ENCODE measurements at places on chromosomes 3 and 15. TPM values are rescaled to one million over a fixed set of nuclear protein-coding genes. Genes with fewer than 3 reads are reported as not detected.

DNA sequence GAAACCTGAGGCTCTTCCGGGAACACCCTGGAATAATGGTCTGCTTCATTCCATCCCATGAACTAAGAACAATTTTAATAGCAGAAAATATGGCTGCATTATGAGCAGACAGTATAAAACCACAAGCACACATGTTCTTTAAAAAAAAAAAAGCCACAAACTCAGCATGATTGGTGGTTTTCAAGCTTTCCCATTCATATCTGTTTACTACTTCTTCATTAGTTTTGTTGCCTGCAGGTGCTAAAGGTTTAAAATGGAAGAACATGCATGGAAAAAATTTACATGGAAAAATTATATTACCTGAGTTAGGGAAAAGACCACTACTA, 137.9 kb upstream of the HES1 start:
- no peak for DNase-seq

DNA sequence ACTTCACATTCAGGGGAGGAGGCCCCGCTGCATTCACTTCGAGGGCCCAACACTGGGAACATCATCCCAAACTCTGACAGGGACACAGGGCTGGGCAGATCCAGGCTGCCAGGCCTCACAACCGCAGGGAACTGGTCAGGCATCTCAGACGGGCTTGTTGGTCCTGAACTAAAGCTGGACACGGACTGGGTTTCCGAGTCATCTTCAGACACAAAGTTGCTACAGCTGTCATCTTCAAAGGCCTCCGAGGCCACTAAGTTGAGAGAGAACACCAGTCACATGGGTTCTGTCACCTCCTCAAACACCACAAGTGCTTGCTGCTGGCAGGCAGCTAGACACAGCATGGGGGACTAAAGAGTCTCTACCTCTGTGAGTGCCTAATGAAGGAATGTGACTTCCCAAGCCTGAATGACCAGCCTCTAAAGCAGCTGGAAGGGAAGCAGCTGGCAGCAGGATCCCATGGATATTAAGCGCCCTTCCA, 50.9 kb downstream of the CAPN7 start:
- DNase-seq, result peak; percentile 56

NANOGP8 gene
- total RNA-seq, result not detected

TMED3 gene
- total RNA-seq, result 41.3 TPM

CCDC71 gene
- 16.8 TPM for total RNA-seq

CCR9 gene
- total RNA-seq, result 0.10 TPM
